NCI-H187 treated with DMSO at 0.1 percent for 48 hours (cell line): ENCODE measurements at places on chromosomes 12 and 14.

DNA sequence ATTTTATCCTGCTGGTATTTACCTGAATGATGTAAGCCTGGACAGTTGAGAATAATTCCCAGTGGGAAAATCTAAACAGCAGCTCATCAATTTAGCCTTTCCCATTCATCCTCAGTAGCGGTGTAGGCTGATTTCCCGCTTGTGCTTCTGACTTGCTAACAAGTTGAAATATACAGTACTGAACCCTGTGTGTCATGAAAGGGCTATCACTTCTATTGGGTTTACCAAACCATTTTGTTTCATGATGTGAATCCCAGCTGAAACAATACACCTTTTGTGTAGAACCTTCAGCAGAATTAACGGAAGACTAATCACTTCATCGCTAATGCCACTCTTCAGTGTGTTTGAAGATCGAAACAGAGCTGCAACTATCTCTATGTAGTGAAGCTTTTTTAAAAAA is 88.4 kb downstream of the POLR3B start:
- no peak for DNase-seq

DNA sequence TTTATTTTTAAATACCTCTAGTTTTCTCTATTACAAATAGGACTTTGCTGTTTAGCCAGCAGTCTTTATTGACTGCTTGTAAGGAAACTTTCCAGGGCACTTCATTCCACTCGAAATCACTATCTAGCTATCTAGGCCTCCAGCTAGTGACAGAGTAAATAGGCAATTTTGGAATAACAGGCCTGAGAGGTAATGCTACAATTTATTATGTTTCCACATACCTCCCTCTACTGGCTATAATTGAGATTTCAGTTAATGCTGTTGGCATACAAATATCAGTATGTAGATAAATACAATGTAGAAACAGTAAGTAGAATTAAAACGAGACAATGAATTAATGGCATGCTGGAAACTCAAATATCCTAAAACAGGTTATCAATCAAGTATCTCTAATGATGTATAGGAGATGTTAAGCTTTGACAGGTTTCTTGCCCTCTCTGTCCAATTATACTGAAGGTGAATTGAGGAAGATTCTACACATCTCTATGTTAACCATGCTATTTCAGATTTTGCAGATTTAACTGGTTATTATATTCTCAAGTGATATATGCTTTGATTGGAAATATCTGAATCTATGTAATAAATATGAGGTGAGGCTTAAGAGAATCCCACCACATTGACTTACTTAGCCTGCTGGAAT is 7.2 kb downstream of the DTD2 start:
- DNase-seq = no peak

DNA sequence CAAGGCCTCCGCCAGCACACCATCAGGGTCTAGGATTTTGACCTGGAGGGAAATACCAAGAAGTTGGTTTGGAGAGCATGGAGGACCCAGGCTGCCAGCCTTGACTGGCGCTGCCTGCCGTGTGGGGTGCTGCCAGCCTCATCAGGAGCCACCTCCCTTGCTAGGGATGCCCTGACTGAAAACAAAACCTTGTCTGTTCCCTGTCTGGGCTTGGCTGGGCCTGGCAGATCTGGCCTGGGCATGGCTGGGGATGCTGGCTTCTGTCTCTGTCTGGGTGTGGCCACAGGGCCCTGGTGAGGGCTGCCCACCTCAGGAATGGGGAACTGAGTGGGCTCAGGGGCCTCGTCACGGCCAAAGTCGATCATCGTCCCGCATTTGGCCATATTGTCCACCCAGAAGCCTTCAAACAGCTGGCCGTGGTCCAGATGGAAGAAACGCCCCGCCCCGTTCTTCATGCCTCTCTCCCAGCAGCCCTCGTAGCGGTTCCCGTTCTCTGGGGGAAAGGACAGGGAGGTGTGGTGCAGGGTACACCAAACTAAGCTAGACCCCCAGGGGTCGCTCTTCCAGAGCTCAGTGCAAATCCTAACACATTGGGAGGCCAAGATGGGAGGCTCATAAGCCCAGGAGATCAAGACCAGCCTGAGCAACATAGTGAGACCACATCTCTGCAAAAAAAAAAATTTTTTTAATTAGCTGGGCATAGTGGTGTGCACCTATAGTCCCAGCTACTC is 16.5 kb downstream of the MORN3 start:
- DNase-seq = no peak

DNA sequence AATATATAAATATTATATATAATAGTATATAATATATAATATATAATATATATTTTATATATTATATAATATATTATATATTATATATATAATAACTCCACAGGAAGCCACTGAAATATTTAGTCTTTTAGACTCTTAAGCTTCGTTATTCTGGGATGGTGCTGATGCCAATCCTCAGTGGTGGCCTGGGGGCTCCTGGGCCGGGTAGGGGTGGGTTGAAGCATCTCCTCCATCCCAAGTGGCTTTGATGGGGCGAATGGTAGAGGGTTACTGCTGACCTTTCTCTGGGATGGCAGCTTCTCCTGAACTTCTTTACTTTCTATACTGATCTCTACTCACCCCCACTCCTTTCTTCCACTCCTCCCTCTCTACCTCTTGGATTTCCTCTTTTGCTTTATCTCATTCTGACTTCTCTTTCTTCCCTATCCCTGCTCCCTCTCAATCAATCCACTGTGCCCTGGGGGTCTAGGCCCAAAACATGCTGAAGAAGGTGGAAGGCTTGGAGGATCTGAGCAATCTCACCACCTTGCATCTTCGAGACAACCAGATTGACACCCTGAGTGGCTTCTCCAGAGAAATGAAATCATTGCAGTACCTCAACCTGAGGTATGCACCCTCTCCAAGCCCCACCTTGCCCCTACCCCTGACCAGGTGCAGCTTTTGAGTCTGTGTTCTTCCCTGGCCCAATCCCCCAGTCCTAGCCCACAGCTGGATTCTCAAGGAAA is 4.8 kb upstream of the ENO2 start:
- no peak for DNase-seq

GRCh38 chr12:20101046-20101445 is 267.3 kb upstream of the PDE3A start:
- DNase-seq = no peak

DNA sequence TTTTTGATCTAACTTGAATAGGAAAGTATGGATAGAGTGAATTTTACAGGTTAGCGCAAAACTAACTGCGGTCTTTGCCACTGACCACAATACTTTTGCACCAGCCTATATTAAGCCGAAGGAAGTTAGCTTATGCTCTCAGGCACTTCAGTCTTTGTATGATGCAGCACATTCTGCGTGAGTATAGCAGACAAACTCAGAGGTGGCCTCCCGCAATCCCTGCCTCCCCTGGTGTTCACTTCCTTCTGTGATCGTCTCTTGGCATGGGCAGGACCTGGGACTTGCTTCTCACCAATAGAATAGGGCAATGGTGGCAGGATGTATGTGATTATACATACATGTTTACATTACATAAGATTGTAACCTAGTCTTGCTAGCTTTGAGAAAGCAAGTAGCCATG is 10.3 kb upstream of the SLC6A13 start:
- DNase-seq = no peak

DNA sequence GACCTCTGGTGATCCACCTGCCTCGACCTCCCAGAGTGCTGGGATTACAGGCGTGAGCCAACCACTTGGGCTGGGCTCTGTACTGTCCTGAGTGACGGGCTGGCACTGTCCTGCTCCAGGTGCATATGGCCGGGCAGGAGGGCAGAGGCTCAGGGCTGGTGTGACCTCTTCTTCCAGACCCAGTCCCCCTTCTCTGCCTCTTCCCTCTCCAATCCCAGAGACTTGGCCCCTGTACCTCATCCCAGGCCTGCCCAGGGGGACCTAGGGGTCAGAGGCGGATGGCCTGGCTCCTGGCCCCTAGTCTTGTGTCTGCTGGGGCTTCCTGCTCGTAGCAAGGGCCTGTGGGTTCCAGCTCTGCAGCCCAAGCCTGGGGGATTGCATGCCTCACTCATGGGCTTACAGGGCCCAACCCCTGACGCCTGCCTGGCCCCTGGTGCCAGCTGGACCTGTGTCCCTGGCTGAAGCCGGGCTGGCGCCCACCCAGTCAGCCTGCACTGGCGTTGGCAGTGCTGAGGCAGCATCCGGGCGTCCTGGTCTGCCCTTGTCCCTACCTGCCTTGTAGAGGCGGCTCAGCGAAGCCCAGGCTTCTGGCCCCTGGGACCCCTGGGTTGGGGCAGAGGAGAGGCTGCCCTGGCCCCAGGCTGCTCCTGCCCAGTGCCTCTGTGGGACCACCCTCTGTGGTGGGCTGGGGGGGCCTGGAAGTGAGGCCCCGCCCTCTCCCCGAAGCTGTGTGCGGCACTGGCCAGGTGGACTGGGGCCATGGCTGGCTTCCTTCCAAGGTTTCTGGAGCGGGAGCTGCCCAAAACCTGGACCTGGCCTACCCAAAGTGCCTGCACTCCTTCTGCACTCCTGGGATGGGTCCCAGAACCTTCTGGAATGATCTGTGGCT is 4.3 kb downstream of the TEDC1 start:
- no peak for DNase-seq

- DNase-seq = no peak
Observed at GRCh38 chr12:107169200-107169599, 75.9 kb upstream of the CRY1 start.

DNA sequence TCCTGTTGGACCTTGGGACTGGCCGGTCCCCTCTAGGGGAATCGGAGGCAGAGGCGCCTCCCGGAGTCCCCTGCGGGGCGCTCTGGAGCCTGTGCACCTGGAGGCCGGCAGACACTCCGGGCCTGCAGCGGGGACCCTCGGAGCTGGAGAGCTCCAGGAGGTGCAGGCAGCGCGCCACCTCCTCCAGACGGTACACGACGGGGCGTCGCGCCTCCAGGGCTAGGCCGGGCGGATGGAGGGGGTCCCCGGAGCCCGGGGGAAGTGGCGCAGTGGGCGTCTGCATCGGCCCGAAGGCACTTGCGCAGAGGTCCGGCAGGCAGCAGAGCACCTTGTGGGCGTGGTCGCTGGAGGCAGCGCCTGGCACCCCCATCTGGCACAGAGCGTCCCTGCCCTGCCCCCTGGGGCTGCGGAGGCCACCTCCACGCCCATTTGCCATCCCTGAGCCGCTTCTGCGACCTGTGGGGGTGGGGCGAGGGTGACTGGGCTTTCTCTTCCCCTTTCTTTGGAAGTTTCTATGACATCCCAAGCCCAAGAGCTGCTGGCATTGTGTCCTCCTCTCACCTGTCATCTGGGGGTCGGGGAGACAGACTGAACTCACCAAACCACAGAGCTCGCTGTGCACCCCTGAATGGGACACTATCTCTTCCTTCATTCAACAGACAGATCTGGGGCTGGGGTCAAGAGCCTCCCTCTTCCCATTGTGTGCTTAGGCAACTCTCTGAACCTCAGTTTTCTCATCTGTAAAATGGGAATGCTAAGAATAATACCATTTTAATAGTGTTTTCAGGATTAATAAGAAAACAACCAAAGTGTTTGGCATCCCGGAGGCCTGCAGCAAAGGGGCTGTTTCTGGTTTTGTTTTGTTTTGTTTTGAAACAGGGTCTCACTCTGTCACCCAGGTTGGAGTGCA is 37.5 kb upstream of the CORO1C start:
- DNase-seq = no peak

- no peak for DNase-seq
Observed at GRCh38 chr14:65296402-65296801, 116.1 kb upstream of the FUT8 start.

GRCh38 chr12:74770552-74770951 is 232.9 kb downstream of the ATXN7L3B start:
- no peak for DNase-seq

GRCh38 chr12:80469681-80470080 is 25.6 kb downstream of the PTPRQ start:
- no peak for DNase-seq

- DNase-seq = no peak
Observed at GRCh38 chr14:24054646-24055045, 2.8 kb downstream of the CARMIL3 start.

GRCh38 chr12:1339618-1340319 is 254.6 kb downstream of the FBXL14 start:
- no peak for DNase-seq

DNA sequence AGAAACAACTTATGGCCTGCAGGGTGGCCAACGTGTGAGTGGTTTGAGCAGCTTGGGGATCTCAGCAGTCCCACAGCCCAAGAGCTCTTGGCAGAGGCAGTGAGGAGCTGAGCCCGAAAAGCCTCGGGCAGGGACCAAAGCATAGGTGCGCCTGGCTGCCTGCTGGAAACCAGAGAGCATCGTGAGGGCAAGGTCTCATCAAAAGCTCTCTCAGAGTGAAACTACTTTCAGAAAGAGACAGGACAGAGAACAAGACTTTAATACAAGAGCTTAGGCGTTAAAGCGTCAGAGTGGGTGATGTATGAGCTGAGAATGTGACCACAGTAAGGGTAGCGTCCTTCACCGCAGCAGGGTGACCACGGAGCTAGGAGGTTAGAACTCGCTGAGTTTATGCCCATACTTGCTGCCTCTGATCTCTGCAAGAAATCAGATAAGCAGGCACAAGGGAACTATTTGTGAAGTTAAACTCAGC is 30.8 kb downstream of the LGMN start:
- no peak for DNase-seq

GRCh38 chr14:39071096-39071495 is 31.9 kb downstream of the SEC23A start:
- no peak for DNase-seq

GRCh38 chr12:72209086-72209485 is 63.1 kb upstream of the TRHDE start:
- DNase-seq = no peak

DNA sequence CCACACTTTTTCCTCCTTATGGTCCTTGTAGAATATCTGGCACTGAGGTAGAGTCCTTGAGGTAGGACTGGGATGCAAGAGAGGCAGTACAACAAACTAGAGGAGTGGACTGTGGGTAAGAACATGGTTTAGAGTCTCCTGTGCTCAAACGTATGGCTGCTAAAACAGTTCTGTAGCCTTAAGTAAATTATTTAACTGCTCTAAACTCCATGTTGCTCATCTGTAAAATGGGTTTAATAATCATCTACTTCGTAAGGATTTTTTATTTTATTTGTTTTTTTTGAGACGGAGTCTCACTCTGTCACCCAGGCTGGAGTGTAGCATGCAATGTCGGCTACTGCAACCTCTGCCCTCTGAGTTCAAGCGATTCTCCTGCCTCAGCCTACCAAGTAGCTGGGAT is 3.6 kb upstream of the COPZ1 start:
- DNase-seq = no peak

- DNase-seq = no peak
Observed at GRCh38 chr12:99619389-99620158, 28.0 kb upstream of the GARIN6 start.

DNA sequence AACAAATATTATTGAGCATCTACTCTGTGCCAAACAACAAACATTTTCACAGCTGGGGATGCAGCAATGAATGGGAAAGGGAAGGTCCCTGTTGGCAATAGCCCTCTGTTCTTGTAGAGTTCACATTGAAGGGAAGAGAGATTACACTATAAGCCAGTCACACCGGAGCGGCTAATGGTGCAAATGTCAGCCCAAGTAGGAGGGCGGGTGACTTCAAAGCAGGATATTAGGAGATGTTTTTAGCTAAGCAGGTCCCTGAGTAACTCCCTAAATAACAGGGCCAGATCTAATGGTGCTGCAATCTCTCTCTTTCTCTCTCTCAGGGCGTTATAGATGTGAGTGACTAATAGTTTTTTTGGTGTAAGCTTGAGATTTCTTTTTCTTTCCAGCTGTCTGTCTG is 30.7 kb downstream of the FLVCR2 start:
- DNase-seq = no peak
